ENCODE measurements at places on chromosomes 6 and 20. TPM values are rescaled to one million over a fixed set of nuclear protein-coding genes. Genes with fewer than 3 reads are reported as not detected.

CST4 gene
- polyA plus RNA-seq = not detected

GRCh38 chr6:10972196-10972595 is 71.9 kb downstream of the ELOVL2 start:
- no peaks in the 10 kb centered on the region for H3K27me3 ChIP-seq
- no peak overlapping the region for H3K4me3 ChIP-seq
- H3K36me3 ChIP-seq = no peaks in the 10 kb centered on the region
- no peak for DNase-seq
- no peak overlapping the region for H3K27ac ChIP-seq

PPP1R3G gene
- polyA plus RNA-seq = 0.49 TPM

GRCh38 chr6:158816803-158817727 is 2.1 kb downstream of the EZR start:
- no peaks in the 10 kb centered on the region for H3K27me3 ChIP-seq
- H3K4me1 ChIP-seq = peaks cover 16% of the 10 kb centered on the region
- peak overlapping the region; percentile 94 for H3K4me3 ChIP-seq
- DNase-seq = no peak
- peak overlapping the region; percentile 86 for H3K27ac ChIP-seq

PTCRA gene
- polyA plus RNA-seq = not detected

BMP6 gene
- polyA plus RNA-seq = 5.0 TPM

- no peaks in the 10 kb centered on the region for H3K27me3 ChIP-seq
- no peaks in the 10 kb centered on the region for H3K36me3 ChIP-seq
- no peak overlapping the region for H3K27ac ChIP-seq
- no peak for DNase-seq
- H3K4me3 ChIP-seq = no peak overlapping the region
- no peaks in the 10 kb centered on the region for H3K4me1 ChIP-seq
Observed at GRCh38 chr6:142679907-142680700, 264.9 kb downstream of the HIVEP2 start.

GRCh38 chr6:165487347-165487746 is 175.7 kb downstream of the PDE10A start:
- H3K27ac ChIP-seq = no peak overlapping the region
- no peaks in the 10 kb centered on the region for H3K27me3 ChIP-seq
- H3K36me3 ChIP-seq = no peaks in the 10 kb centered on the region
- DNase-seq = no peak
- H3K4me3 ChIP-seq = no peak overlapping the region

AGPAT4 gene
- polyA plus RNA-seq = 3.3 TPM

- no peak overlapping the region for H3K4me3 ChIP-seq
- no peak for DNase-seq
- peaks cover 8% of the 10 kb centered on the region for H3K4me1 ChIP-seq
Observed at GRCh38 chr20:41057999-41058673, 29.5 kb downstream of the TOP1 start.
